Thymus (tissue), 14 donors: ENCODE measurements at places on chromosomes 3 and 15.

DNA sequence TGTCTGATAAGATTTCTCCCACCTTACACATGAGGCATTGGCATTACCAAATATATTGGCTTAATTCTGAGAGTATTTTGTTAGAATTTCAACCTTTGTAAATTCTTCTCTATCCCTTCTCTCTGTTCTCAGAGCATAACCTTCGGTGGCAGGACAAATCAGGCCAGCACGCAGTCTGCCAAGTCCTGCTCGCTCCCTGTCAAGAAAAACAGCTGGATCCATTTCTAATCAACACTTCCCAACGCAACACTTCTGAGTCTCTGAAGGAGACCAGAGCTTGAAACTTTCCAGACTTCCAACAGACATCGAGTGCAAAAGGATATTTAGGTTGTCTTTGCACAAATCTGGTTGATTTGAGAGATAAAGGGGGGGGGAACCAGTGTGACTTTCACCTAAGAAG lies 125.7 kb downstream of the SV2B start:
- no peak for DNase-seq

GRCh38 chr3:3798631-3799113 lies 559 bp upstream of the LRRN1 start:
- DNase-seq = peak; percentile 72

GRCh38 chr3:128080323-128081080 lies 28.3 kb downstream of the SEC61A1 start:
- DNase-seq = no peak

DNA sequence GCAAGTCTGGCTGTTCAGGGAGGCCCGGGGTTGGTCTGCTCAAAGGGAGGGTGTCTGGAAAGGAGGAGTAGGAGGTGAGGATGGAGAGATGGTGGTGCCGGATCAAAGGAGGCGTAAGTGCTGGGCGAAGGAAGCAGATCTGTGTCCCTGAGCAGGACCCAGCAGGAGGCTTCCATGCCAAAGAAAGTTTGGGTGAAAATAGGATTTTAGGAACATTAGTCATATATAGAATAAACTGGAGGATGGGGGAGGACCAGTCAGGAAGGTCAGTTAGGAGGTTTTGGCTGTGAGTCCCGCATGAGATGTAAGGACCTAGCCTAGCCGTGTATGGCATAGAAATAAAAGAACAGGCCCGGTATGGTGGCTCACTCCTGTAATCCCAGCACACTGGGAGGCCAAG lies 28.6 kb upstream of the VPS8 start:
- DNase-seq = no peak

- DNase-seq = no peak
Measured at GRCh38 chr15:91795235-91795634, 58.3 kb upstream of the SLCO3A1 start.

GRCh38 chr3:128188956-128189355 lies 35.7 kb downstream of the EEFSEC start:
- DNase-seq = no peak

DNA sequence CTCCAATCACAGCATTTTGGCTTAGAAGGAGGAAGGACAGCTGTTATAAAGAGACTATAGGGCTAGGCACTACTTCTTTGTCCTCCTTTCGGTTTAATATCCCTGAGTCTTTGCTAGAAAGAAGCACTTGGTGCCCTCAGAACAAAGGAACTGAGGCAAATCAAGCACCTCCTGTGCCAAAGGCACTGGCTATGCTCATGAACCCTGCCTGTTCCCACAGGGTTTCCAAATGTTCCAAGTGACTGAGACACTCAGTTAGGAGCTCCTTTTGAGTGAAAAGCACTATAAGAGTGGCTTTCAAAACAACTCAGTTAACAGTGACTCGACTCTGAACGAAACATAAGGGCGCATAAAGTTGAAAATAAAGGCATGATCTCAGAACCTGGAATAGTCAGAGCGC lies 25.0 kb downstream of the TBC1D2B start:
- no peak for DNase-seq

DNA sequence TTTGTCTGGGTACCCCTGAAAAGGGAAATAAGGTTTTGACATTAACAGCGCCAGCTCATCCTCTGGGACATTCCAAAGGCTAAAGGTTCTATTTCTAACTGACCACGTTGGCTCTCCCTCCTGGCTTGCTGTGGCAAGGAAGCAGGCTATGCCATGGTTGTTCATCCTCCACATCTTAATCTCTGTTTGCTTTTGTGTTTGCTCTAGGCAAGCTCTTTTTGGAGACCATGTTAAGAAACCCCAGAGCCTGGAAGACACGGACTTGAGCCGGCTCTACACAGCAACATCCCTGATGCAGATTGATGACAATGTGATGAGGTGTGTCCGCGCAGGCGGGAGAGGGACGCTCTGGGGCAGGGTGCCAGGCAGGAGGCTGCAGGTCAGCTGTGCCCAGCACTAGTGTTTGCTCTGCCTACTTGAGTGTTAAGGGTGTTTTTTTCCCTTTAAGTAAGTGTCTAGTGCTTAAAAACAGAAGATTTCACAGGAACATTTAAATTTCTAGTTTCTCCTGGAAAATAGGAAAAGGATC lies 33.3 kb downstream of the RLBP1 start:
- DNase-seq = no peak

DNA sequence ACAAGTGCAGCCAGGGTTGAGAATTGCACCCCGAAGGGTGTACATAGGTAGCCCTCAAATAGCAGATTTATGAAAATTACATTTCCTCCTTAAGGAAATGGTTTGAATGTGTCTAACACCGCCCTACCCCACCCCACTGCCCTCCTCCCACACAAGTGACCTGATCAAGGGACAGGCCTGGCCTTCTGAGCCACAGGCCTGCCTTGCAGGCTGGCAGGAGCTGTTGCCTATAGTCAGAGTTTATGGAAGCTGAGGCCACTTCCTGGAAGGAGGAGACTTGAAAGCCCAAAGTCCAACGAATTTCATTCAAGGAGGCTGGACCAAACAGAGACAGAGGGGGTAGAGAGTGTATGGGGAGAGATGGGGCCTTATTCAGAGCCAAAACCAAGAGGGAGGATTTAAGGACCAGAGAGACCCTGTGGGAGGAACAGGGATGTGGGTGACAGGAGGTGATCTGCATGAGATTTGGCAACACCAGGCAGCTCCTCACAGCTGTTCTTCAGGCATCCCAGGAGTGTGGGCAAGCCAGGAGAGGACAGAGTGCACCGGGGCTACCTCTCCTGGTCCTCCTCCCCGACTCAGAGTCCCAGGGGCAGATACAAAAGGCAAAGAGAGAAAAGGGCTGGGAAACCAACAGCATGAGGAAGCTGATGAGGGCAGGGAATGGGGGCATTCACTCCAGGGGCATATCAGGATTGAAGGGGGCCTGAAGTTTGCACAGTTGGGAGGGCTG lies 100.4 kb upstream of the HES1 start:
- no peak for DNase-seq

DNA sequence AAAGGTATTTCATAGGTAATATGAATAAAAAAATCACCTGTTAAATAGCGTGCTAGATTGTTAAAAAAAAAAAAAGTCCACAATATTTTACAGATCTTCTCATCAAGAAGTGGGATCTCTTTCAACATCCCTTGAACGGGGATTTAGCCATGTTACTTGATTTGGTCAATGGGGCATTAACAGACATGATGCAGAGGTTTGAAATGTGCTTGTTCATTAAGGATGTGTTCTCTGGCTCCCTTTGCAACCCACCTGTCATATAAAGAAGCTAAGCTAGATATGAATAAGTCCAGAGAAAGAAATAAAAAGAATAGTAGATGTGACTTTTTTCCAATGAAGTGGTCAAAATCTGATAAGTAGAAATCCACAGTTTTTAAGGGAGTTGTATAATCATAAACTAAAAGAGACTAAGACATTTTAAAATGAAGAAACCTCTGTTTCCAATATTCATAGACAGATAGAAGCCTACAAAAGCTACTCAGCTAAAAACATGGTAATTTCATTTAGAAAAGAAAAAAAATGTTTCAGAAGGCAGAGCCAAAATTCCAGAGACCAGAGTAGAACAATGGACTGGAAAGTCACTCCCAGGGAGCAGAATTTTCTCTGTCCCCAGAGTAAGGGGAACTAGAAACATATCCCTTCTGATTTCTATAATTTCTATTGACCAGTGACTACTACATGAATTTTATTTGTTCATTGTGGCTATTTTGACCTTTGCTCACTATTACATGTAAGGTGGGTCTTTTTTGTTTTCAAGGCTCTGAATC lies 79.2 kb downstream of the PLSCR2 start:
- no peak for DNase-seq

DNA sequence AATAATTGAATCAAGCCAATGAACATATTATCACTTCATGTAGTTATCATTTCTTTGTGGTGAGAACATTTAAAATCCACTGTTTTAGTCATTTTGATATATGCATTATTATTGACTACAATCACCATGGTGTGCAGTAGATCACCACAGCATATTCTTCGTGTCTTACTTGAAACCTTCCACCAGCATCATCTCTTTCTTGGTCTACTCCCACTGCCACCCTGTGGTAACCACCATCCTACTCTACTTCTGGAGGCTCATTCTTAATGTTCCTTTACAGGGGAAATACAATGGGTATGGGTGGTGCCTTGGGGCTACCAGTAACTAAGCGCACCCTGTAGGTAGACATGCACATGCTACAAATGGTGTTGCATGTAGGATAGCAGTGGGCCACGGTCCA lies 25.4 kb downstream of the PXK start:
- no peak for DNase-seq

GRCh38 chr3:20225769-20226168 lies 39.8 kb upstream of the SGO1 start:
- no peak for DNase-seq

DNA sequence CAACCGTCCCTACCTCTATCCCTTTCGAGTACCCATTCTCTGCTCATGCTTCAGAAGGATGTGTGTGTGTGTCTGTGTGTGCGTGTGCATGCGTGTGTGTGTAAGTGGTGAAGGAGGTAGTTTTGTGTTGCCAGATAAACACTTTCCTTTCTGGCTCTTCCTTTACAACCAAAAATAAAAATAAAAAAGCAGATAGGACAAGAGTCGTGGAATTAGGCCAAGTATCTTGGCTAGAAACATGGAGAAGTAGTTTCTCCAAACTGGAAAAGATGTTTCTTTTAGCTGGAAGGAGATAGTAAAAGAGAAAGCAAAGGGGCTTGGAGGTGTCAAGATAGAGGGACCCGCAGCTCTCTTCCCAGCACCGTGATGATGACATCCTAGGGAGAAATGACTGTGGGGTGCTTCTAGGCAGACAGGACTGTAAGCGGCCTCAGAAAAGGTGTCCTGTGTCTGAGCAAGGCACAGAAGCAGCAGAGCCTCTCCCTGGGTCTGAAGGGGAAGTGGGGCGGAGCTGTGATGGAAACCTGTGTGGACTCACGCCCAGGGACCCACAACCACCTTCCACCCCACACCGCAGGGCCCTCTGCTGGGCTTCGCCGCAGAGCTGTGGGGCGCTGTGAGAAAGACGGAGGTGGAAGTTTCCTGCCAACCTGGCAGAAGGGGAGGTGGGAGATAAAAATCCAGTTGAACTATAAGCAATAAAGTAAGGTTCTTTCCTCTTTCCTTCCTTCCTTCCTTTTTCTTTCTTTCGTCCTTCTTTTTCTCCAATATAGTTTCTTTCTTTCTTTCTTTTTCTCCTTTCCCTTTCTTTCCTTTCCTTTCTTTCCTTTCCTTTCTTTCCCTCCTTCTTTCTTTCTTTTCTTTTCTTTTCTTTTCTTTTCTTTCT lies 35.3 kb downstream of the MUC20 start:
- no peak for DNase-seq

DNA sequence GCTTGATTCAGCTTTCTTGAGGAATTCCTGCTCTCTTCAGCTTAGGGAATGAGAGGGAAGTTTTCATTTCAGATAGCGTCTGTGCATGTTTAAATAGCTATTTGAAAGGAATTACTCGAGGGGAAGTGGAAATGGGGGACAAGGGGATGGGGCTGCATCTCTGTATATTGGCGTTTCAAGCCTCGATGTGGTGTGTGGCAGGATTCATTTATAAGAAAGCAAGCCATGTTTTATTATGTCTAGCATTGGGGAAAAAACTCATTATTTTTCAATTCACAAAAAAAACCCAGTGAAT lies 1.0 kb downstream of the ATP2C1 start:
- no peak for DNase-seq

DNA sequence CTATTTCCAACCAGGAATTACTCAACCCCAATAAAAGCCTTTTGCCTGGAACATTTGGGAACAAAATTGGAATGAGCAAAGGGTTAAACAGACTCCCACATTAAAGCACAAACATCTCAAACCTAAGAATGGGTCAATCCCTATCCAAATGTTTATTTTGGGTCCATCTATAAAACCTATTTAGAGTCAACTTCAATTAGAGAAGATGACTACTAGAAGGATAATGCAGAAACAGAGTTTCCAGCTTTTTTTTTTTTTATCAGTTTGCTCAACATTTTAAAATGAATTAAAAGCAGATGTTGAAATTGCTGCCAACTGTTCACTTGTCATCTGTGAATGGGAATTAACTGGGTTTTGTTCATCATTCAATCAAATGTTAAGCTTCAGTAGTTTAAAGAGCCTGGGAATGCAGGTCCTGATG lies 4.1 kb upstream of the TBC1D23 start:
- no peak for DNase-seq

GRCh38 chr3:184295771-184296170 lies 3.3 kb upstream of the PSMD2 start:
- no peak for DNase-seq

- DNase-seq = no peak
Measured at GRCh38 chr15:60969658-60970057, 259.4 kb downstream of the RORA start.

DNA sequence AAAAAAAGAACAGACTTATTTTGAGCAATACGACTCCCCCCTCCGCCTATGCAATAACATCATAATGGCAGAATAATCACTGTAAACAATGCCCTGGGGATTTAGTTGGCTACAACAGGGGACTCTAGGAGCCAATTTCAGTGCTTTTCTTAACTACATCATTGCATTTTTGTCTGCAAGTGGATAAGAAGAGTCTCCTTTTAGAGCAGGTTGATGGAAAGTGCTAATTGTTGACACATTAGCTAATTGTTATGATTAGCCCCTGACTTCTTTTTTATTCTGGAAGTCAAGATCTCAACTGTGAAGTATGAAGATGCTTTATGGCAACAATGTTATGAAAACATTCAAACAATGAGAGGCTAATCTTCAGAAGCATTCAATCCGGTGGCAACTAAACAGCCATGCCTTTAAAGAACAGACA lies 121.2 kb downstream of the MECOM start:
- no peak for DNase-seq

DNA sequence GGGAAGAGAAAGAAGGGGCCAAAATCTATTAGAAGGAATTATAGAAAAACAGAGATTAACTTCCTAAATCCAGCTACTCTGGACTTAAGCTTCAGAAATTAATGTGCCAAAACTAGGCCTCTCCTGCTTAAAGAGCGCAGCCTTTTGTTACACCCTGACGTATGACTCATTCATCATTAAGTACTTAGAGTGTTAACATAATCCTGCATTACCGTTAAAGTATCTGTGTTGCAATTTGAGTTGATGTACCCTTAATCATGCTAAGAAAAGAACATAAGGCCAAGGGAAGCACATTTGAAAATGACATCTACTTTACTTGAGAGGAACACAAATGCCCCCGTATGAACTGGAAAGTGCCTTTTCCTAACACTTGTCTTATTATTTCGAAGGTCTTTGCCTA lies 7.9 kb downstream of the HTR3D start:
- no peak for DNase-seq

- no peak for DNase-seq
Measured at GRCh38 chr3:43391621-43392020, 105.3 kb downstream of the SNRK start.
